ENCODE measurements at places on chromosomes 13 and 19.

GRCh38 chr13:27352698-27353097, 71.7 kb upstream of the GTF3A start:
- DNase-seq: no peak

- DNase-seq: no peak
Observed at GRCh38 chr13:96492766-96493165, 402.9 kb downstream of the HS6ST3 start.

- no peak for DNase-seq
Observed at GRCh38 chr19:9937001-9937411, 691 bp upstream of the OLFM2 start.

GRCh38 chr13:38398711-38399493, 49.3 kb downstream of the UFM1 start:
- DNase-seq: no peak

DNA sequence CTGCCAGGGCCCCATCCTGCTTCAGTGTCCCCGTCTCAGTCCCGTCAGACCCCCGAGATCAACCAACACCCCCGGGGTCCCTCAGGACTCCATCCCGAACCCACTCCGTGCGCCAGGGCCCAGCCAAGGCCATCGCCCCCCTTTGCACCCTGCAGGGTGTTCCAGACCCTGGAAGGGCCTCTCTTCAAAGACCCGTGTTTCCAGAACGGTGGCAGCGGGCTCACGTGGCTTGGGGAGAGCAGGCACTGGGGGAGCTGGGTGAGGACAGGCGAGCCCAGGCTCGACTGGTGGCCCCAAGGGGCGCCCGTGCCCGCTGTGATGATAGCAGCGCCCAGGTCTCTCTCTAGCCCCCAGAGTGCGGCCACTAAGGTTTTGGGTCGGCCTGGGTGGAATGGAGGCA, 1.4 kb downstream of the KASH5 start:
- no peak for DNase-seq

DNA sequence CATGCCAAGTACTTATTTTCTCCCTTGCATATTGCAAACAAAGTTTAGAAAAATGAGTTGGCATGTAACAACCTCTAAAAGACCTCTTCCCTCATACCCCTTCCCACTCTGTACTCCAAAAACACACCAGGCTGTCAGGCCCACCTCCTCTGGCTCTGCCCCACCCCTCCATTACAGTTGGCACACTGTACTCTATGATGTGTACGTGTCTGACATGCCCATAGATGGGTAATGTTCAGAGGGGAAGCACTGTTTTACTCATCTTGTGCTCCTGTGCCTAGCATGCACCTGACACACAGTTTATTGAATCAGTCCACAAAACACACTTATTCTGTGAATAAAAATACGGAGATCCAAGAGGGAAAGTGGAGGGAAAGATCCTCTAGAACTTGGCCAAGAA, 45.6 kb downstream of the SERPINE3 start:
- no peak for DNase-seq

DNA sequence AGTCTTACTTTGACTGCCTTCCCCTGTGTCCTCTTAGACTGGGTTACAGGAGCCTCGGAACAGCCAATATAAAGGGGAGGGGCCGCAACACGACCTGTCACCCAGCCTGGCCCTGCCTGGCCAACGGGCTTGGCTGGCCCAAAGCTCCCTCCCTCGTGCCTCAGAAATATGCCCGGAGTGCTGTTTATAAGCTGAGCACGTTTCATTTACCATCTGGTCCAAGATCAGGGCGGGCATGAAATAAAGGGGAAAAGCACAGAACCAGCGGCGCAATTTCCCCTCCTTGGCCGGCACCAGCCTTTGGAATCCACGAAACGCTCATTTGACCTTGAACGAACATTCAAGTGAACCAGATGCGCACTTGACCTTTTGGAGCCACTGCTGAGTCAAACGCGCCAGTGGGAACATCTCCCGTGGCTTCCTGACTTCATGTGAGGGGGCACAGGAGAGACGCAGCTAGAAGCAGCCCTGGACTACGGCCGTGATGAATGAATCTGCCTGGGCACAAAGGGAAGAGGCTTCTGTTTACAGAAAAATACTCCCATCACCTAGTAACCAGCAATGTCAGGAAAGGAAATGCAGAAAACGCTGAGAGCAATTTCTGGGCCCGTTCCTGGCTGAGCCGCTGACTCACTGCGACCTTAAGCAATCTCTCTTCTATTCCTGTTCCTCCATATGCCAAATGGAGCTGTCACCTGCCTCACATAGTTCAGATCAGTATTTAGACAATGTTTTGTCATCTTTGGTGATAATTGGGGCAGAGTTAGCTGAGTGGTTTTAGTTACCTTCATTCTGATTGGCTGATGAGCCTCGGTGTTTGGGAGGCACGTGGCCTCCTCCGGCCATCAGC, 53.3 kb downstream of the RFX2 start:
- no peak for DNase-seq

GRCh38 chr13:75724752-75725517, 88.8 kb downstream of the LMO7 start:
- no peak for DNase-seq

GRCh38 chr19:39411832-39412099, 703 bp upstream of the PLEKHG2 start:
- DNase-seq: peak; percentile 84

- no peak for DNase-seq
Observed at GRCh38 chr13:66635526-66635925, 594.6 kb downstream of the PCDH9 start.

DNA sequence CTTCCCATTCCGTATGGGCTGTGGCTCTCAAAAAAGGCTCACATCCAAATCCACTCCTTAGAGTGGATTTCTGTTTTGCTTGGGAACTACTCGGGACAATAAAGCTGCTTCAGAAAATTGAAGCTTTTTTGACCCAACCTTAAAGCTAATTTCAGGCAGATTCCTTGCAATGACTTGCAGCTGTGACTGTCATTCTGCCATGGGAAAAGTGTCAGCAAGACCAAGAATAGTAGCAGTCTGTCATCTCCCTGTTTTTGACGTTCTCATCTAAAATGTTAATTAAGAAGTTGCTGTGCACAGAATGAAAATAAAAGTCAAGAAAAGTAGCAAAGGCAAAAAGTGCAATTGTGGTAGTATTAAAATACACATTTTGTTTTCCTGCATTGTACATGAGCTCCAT, 304.7 kb downstream of the COG6 start:
- DNase-seq: no peak

- DNase-seq: no peak
Observed at GRCh38 chr19:13872695-13873389, 4.1 kb upstream of the NANOS3 start.

DNA sequence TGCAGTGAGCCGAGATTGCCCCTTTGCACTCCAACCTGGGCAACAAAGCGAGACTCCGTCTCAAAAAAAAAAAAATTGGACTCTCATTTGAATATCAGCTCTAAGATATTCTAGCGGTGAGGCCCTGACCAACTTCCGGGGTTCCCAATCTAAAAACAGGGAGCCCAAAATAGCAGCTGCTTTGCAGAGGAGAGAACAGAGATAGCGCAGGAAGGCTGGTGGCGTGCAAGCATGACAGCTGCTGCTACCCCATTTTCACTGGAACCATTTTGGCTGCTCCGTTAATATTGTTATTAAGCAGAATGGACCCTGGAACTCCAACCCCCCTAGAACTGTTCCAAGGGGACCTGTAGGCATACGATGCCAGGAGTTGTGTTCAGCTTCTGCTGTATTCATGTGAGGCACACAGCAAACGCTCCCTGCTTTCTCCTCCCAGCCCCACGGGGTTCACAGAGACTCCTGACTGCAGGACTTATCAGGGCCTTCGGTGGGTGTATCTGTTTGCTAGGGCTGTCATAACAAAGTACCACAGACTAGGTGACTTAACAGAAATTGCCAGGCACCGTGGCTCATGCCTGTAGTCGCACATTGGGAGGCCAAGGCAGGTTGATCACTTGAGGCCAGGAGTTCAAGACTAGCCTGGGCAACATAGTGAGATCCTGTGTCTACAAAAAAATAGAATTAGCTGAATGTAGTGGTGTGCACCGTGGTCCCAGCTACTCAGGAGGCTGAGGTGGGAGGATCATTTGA, 11.5 kb downstream of the STXBP2 start:
- DNase-seq: no peak

DNA sequence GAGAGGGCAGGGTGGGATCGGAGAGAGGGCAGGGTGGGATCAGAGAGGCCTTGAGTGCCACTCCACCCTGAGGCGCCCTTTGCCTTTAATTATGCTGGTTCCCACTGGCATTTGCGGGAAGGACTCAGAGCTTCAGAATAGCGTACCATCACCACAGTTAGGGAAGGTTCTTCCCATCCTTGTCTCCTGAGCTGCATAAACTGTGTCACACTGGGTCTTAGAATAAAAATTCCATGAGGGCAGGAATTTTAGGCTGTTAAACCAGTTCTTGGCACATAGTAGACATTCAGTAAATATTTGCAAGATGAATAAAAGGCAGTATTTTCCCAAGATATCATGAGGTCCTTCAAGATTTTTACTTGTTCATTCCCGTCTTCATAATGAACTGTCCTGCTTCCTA, 24.4 kb downstream of the PPP2R1A start:
- no peak for DNase-seq

All from activated T-helper 2 cell treated with anti-CD3 and anti-CD28 coated beads, Interferon-gamma antibody, Interleukin-2, Interleukin-4, amounts not matched to agents 10 μg/mL and 5 μg/mL and 100 μg/mL, durations not matched to agents 14 hours and 24 hours and 36 hours (primary cell).